ENCODE measurements at places on chromosomes 3 and 15.

DNA sequence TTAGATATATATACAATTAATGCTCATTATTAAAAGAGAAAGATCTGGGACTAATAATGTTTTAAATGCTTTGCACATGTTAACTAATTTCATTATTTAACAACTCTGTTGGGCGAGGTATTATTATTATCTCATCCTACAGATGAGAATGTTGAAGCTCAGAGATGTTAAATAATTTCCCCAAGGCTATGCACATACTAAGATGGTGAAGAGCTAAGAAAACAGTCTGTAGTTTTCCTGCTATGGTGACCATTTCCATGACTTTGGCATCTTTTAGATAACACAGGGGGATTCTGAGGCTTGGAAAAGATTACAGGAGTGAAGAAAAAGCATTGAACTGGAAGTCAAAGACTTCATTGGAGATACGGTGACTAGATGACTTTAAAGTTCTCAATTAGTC lies 226.7 kb downstream of the ZMAT3 start:
- no peak for DNase-seq

- no peak for DNase-seq
Observed at GRCh38 chr3:101281521-101282030, 38.8 kb downstream of the IMPG2 start.

DNA sequence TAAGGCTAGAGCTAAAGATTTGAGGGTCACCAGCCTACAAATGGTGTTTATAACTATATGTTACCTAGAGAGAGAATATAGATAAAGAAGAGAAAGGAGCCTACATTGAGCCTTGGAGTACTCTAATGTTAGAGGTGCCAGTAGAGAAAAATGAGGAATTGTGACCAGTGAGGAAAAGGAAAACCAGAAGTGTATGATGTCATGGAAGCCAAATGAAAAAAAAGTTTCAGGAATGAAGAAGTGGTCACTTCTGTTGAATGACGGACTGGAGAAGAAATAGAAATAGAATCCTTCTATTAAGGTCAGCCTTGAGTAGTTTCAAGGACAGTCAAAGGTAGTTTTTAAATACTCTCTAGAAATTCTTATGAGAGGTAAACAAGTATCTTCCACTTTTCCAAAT lies 51.2 kb upstream of the MLF1 start:
- DNase-seq, result no peak

- no peak for DNase-seq
Observed at GRCh38 chr3:192772240-192772894, 45.0 kb upstream of the FGF12 start.

GRCh38 chr3:194067949-194068362 lies 68.0 kb upstream of the HES1 start:
- DNase-seq, result no peak

DNA sequence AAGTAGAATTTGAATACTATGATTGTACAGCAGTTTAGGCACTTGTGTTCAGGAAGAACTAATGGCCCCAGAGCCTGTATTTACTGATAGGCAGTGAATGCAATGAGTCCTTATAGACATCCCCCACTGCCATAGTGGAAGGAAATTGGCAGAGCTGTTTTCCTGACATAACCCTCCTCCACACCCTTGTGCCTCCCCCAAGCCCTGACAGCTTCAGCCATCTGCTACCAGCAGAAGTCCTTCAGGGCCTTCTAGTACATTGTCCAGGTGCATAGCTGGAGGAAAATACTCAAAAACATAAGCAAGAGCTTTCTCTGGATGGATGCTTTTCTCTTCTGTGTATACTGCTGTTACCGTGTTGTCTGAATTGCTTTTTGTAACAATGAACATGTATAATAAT lies 20.6 kb downstream of the ARHGAP31 start:
- DNase-seq, result no peak

DNA sequence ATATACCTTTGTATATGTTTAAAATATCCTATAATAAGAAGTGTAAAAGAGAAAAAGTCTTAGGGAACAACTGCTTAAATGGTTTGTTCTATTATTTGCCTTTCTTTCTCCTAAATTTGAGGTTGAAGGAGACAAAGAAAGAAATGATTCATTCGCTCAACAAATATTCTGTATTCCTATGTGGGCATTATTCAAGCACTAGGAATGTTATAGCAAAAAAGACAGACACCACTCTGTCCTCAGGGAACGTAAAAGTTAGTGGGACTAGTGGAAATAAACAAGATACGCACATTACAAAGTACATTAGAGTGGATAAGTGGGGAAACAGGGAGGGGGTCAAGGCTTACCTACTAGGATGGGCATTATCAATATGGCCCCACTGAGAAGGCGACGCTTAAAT lies 332.2 kb downstream of the LPP start:
- DNase-seq, result no peak

DNA sequence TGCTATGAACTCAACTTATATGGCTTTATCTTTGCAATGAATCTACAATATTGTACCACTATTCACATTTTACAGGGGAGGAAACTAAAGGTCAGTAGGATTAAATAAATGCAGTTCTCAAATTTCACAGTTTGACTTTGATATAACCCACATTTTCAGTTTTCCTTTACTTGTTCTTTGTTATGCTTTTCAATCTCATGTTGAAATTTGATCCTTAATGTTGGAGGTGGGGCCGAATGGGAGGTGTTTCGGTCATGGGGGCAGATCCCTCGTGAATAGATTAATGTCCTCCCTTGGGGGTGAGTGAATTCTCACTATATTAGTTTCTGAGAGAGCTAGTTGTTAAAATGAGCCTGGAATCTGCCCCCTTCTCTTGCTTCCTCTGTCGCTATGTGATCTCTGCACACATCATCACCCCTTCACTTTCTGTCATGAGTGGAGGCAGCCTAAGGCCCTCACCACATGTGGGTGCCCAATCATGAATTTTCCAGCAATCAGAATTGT lies 44.7 kb downstream of the CD200 start:
- DNase-seq, result no peak

DNA sequence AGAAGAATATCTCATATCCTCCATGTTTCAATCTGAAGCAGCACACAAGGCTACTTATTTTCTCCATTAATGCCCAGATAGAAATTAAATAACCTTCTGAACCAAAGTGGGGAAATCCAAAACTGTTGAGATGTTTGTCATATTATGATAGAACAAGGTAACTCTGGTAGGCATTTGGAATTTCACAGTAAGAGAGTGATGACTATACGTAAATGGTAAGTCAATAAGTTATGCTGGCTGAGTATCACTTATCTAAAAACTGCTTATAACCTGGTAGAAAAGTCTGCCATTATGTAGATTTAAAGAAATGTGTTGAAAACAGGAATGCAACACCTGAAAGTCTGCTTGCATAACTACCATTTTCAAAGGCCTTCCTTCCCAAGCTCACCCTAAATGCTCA lies 17.2 kb upstream of the SLC12A8 start:
- DNase-seq, result no peak

DNA sequence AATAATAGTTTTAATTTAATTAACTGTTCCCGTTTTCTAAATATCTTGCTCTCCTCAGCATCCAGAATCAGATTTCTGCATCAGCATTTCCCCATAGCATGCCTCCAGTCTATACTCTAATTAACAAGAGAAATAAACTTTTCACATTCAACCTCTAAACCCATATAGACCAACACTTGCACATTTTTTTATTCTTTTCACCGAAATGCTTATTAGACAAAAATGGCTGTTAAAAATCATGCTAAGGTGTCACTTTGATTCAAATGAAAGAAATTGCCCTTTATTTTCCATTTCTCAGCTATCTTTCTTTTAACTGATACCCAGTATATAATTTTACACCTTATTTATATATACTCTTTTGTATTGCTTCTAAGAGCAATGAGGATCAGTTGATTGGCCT lies 1107.1 kb upstream of the EPHA6 start:
- DNase-seq, result no peak

DNA sequence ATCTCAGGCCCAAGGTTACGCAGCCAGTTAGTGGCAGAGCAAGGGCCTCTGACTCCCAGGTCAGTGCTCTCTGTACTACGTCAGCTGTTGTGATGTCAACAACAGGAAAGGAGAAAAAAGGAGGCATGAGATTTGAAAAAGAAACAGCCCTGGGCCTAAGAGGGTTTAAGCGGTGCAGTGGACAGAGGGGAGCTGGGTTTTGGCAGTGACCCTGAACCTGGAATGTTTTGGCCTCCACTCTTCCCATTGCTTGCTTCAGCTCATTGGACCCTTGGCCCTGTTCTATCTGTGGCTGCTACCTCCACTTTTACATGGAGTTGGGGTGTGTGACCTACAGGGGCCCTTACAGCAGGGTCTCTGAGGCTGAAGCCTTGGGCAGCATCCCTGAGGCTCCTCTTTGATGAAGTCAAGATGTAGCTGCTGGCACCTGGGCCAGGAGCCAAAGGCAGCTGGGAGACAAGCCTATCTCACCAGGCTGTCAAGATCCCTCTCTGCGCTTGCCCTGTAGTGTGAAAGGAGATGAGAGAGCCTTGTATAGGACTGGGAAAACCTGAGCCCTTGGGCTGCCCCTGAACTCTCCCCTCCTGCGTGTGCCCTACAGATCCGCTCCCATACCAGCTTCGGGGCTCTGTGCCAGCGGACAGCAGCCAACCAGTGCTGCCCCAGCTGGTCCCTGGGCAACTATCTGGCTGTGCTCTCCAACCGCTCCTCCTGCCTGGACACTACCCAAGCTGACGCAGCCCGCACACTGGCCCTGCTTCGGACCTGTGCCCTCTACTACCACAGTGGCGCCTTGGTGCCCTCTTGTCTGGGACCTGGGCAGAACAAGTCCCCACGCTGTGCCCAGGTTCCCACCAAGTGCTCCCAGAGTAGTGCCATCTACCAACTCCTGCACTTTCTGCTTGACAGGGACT lies 8.7 kb downstream of the DISP2 start:
- no peak for DNase-seq

- no peak for DNase-seq
Observed at GRCh38 chr3:122973893-122974615, 53.5 kb downstream of the SEMA5B start.

DNA sequence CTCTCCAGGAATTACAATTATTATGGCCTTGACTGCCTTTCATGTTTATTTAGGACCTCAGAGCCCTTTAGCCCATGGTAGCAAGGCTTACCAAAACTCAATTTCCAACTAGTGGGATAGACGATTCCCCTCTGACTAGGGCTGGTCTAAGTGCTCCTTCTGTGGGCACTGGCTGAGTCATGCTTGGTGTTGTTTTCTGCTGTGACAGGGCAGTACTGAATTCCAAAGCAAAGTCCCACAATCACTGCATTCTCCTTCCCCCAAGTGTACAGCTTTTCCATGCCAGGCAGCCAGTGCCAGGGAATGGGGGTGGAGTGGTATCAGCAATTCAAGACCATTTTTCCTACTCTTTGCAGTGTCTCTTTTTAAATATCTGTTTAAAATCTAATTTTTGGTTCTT lies 509.0 kb upstream of the NECTIN3 start:
- no peak for DNase-seq

- DNase-seq, result no peak
Observed at GRCh38 chr15:69697916-69698315, 245.3 kb downstream of the RPLP1 start.

DNA sequence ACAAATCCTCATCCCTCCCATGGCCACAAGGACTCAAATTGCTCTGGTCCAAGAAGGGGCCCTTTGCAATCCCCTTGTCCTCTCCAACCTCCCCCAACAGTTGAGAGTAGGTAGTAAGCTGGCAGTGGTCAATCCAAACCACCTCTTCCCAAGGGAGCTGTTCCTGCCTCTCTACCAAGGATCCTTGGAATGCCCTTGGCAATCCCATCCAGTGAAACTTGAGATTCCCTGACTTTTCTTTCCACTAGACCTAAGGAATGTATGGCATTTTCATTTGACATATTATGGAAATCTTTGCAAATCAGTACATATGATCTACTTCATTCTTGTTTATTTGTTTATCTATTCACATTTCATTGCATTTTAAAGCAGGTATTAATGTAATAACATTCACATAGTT lies 4.8 kb upstream of the RBP2 start:
- no peak for DNase-seq

DNA sequence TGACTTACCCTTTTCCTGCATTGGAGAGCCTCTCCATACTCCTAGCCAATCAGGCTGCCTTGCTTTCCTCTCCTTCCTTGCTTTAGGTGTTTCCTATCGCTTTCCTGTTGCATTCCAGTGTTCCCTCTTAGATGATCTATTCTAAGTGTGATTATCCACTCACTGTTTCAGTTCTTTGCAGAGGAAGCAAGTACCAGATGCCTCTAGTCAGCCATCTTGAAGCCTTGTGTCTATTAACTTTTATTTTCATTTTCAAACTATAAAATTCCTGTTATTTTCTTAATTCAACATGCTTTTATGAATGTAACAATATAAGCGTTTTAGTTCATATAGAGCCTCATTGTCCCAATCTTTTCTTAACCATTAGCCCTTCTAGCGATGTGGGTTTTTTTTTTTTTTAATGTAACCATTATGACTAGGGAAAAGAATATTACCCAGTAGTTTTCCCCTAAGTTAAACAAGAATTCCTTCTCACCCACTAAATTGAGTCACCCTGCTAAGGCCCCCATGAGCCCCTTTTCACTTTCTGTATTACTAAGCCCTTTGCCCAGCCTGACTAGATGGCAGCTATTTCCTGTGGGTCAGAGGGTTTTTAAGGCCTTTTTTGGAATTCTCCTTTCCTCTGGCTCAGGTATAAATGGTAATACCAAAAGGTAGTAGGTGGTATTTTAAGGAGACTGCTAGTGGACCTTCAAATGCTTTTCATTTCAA lies 229.4 kb upstream of the CTNNB1 start:
- no peak for DNase-seq

DNA sequence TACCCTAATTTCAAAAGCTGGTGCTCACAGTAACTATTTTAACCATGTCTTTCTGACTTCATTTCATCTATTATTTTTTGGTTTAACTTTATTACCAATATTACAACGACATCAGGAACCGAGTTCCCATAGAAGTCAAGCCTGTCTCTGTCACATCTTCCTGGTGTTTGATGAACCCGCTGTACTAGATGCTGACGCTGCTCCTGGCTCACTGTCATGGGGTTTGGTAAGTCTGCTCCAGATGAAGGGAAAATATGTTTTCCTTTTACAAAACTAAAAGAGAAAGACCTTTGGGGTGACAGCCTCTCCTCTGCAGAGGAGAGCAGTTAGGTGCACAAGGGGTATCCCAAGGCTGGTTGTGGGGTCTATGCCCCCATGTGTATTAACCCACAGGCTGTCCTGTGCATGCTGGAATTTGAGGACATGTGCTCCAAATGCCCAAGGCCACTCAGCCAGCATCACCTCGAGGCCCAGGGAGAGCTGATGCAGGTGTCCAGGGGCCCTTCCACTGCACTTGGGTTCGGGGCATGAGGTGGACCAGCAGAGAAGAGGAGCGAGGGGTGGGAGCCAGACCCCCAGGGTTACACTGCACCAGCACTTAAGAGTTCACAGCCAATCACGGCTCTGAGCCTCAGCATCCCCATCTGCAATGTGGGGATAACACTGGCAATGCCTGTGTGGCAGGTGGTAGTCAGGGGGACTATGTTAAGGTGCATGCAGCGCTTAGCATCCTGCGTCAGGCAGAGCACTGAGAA lies 62.2 kb downstream of the ATP10A start:
- DNase-seq, result no peak

GRCh38 chr15:63054985-63055384 lies 12.4 kb downstream of the TPM1 start:
- DNase-seq, result no peak

GRCh38 chr3:22117751-22118346 lies 366.8 kb upstream of the ZNF385D start:
- DNase-seq, result no peak
